Esophagus squamous epithelium (tissue), 5 donors: ENCODE measurements at places on chromosomes 2 and 18. TPM values are rescaled to one million over a fixed set of nuclear protein-coding genes. Genes with fewer than 3 reads are reported as not detected.

The DYSF gene
- total RNA-seq, result 10.6 TPM

The CRYGC gene
- not detected for total RNA-seq

GRCh38 chr2:39661826-39662225 is 3.9 kb upstream of the TMEM178A start:
- no peak overlapping the region for H3K27ac ChIP-seq
- H3K27me3 ChIP-seq, result peaks cover 25% of the 10 kb centered on the region
- H3K36me3 ChIP-seq, result no peaks in the 10 kb centered on the region
- DNase-seq, result no peak

- H3K4me3 ChIP-seq, result no peak overlapping the region
- H3K27me3 ChIP-seq, result no peaks in the 10 kb centered on the region
- H3K4me1 ChIP-seq, result no peaks in the 10 kb centered on the region
- no peak overlapping the region for H3K27ac ChIP-seq
- DNase-seq, result no peak
Measured at GRCh38 chr18:51398104-51398503, 200.6 kb upstream of the MEX3C start.

GRCh38 chr18:33576999-33577646 is 896 bp upstream of the ASXL3 start:
- DNase-seq, result no peak
- H3K4me1 ChIP-seq, result peaks cover 5% of the 10 kb centered on the region
- H3K27ac ChIP-seq, result peak overlapping the region; percentile 50
- peak overlapping the region; percentile 61 for H3K4me3 ChIP-seq

The LBH gene
- total RNA-seq, result 18.4 TPM

The ALK gene
- not detected for total RNA-seq

DNA sequence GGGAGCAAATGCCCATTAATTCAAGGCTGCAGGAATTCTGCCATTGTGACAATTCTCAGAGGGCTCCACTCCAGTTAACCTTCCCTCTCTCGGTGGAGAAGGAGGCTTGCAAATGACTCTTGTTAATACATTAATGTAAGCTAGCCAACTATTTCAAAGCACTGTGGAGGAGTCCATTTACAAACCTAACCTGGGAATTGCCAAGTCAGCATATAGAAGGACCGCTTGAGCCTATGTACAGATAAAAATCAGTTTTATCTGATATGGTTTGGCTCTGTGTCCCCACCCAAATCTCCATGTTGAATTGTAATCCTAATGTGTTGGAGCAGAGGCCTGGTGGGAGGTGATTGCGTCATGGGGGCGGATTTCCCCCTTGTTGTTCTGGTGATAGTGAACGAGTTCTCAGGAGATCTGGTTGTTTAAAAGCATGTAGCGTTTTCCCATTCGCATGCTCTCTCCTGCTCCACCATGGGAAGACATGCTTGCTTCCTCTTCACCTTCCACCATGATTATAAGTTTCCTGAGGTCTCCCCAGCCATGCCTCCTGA is 366.7 kb downstream of the LRATD1 start:
- H3K4me3 ChIP-seq, result no peak overlapping the region
- H3K27me3 ChIP-seq, result no peaks in the 10 kb centered on the region
- no peaks in the 10 kb centered on the region for H3K36me3 ChIP-seq
- H3K4me1 ChIP-seq, result no peaks in the 10 kb centered on the region
- no peak overlapping the region for H3K27ac ChIP-seq

GRCh38 chr2:545711-546650 is 131.2 kb downstream of the TMEM18 start:
- no peak overlapping the region for H3K27ac ChIP-seq
- no peaks in the 10 kb centered on the region for H3K27me3 ChIP-seq
- H3K36me3 ChIP-seq, result no peaks in the 10 kb centered on the region

DNA sequence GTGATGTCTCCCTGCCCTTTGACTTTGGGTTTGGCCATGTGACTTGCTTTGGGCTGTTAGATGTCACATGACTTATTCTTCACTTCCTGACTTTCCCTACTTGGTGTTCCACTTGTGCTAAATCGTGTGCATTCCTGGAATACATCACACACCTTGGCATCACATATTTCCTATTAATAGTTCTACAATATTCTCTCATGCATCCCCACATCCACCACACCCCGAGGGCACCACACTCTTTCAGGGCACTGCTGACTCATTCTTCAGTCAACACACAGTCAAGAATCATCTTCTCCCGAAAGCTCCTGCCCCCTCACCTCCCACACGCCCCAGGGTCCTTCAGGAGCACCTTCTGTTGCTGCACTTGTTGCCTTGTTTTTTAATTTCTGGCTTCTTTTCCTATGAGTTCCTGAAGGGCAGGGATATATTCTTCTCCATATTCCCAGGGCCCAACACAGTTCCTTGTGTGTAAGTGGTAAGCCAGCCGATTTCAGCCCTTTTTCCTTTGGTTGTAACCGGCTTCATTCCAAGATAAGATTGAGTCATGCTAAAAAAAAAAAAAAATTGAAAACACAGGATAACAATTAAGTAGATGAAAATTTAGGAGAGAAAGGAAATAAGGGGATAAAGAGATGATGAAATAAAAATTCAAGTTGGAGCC is 341.4 kb downstream of the SLC4A3 start:
- DNase-seq, result no peak
- no peaks in the 10 kb centered on the region for H3K36me3 ChIP-seq
- H3K4me1 ChIP-seq, result no peaks in the 10 kb centered on the region
- no peaks in the 10 kb centered on the region for H3K27me3 ChIP-seq
- H3K4me3 ChIP-seq, result no peak overlapping the region

DNA sequence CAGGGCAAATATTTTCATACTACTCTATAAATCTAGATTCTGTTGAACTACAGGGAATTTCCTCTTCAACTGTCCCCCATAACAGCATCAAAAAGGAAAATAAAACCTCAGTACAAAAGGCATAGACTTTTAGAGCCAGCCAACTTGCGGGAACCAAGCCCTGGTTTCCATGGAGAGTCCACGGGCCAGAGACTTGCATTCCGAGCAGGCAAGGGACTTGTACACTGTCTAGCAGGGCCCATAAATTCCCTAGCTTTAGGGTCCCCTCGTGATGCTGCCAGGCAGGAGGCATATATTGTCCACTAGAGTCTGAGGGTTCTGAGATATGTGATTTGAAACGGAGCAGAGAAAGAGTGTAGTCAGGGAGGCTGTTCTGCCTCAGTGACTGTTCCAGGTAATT is 153.1 kb upstream of the SLC14A2 start:
- H3K27ac ChIP-seq, result no peak overlapping the region
- no peaks in the 10 kb centered on the region for H3K27me3 ChIP-seq
- H3K36me3 ChIP-seq, result no peaks in the 10 kb centered on the region
- H3K4me1 ChIP-seq, result no peaks in the 10 kb centered on the region

DNA sequence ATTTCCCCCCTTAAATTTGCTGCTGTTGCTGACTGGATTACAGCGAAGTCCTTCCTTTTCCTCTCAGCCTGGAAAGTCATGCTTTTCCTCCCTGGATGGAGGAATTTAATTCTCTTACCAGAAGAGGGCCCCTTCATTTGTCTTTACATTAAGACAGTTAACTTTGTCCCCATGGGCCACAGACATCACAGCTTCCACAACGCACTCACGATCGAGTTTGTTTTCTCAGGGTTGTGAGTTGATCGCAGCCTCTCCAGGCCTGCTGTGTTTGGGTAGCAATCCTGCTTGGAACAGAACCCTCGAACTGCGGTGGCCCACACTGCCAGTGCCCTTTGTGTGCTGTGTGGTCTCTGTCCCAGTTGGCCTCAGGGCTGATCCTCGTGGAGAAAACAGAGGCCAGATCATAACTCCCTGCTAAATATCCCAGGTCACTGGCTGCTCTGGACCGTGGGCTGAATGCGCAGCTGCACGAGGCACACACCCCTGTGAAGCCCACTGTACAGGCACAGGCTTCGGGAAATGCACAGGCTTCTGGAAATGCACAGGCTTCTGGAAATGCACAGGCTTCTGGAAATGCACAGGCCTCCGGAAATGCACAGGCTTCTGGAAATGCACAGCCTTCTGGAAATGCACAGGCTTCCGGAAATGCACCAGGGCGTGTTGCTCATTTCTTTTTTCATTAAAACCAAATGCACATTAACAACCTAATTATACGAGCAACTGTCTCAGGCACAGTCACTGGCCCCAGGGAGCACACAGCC is 2.2 kb upstream of the PDIA6 start:
- DNase-seq, result no peak
- H3K4me1 ChIP-seq, result no peaks in the 10 kb centered on the region
